ENCODE measurements at places on chromosomes 7 and 10.

- DNase-seq: no peak
These were observed 112.2 kb downstream of the CYTH3 start for GRCh38 chr7:6160191-6160623.

- no peak for DNase-seq
These were observed 300.3 kb downstream of the ADK start for GRCh38 chr10:74451127-74451829.

DNA sequence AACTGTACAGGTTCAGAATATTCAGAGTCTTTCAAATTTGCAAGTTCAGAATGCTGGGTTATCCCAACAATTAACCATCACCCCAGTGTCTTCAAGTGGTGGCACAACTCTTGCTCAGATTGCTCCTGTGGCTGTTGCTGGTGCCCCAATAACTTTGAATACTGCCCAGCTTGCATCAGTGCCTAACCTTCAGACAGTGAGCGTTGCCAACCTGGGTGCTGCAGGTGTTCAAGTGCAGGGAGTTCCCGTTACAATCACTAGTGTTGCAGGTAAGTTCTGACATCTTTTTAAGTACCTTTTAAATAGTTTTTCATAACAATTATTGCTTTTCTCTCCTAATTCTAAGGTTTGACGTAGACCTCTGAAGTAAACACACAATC, 2.7 kb downstream of the SP4 start:
- DNase-seq: no peak

GRCh38 chr7:149664666-149665065, 108.7 kb downstream of the ZNF467 start:
- no peak for DNase-seq

DNA sequence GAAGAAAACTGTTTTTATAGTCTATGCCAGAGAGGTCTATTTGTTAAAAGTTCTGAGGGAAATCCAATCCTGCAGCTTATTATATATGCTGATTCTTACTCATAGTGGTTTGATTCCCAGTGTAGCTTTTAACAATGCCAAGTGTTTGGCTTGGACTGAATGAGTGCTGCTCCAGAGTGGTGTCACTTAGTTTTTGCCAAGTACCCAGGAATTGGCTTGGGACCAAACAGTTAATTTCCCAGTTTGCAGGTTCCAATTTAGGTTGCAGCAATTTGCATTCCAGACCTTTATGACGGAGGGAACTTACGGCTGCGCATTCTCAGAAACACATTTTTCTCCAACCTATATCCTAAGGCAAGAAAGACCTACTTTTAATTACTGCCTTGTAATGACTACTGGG, 32.4 kb downstream of the NSUN6 start:
- no peak for DNase-seq

DNA sequence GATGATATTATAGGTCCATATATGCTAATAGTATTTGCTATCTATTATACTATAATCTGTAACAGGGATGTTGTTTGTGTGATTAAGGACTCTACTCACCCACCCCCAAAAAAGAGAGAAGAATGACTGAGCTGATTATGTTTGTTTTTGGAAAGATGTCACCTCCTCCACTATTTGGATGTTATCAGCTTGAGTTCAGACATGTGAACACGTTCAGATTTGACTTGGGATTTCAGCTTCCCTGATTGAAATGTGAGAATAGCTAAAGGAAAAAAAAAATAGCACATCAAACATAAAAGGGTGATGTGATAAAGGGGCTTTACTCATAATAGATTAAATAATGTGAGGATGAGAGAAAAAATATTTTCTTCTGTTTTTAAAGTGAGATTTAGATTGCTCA, 81.2 kb downstream of the VTI1A start:
- no peak for DNase-seq

DNA sequence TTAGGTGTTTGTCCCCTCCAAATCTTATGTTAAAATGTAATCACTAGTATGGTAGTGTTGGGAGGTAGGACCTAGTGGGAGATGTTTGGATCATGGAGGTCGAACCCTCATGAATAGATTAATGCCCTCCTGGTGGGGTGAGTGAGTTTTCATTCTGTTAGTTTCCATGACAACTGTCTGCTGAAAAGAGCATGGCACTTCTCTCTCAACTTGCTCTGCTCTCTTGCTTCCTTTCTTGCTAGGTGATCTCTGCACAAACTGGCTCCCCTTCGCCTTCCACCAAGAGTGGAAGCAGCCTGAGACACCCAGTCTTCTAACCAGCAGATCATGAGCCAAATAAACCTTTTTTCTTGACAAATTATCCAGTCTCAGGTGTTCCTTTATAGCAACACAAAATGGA, 853.9 kb downstream of the SORCS1 start:
- no peak for DNase-seq

- no peak for DNase-seq
These were observed 81.4 kb upstream of the CAPZA2 start for GRCh38 chr7:116780966-116781365.

DNA sequence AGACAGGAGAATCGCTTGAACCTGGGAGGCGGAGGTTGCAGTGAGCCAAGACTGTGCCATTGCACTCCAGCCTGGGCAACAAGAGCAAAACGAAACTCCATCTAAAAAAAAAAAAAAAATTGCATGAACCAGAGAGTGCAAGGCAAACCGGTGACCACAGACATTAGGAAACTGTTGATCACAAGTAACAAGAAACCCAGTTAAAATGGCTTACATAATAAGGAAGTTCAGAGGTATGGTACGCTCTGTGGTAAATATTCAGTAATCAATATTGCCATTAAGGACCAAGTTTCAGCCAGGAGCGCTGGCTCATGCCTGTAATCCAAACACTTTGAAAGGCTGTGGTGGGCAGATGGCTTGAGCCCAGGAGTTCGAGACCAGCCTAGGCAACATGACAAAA, 9.2 kb upstream of the NT5C2 start:
- no peak for DNase-seq

DNA sequence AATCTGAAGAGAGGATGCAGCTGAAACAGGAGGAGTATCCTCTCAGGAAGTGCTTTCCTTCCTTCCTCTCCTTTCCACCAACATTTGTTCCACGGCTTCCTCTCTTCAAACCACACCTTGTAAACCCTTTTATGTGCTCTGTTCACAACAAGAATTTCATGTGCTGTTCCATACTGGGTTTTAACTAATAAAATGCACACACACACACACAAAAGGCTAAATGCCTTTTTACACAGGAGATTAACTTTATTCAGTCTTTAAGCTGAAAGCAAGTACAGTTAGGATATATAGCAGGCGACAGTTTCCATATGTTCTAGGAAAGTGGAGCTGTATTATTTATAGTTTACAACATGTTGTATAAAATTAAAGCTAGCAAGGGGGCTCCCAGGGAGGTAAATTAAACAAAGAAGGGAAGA, 106.7 kb downstream of the REEP3 start:
- no peak for DNase-seq

DNA sequence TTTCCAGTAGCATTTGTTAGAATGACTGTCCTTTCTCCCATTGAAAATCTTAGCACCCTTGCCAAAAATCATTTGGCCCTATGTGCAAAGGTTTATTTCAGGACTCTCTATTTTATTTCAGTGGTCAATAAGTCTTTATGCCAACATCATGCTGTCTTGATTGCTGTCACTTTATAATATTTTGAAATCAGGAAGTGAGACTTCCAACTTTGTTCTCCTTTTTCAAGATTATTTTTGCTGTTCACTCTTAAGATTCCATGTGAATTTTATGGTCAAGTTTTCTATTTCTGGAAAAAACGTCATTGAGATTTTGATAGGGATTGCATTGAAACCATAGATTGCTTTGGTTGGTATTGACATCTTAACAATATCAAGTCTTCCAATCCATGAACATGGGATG, 65.1 kb downstream of the PAXIP1 start:
- no peak for DNase-seq

DNA sequence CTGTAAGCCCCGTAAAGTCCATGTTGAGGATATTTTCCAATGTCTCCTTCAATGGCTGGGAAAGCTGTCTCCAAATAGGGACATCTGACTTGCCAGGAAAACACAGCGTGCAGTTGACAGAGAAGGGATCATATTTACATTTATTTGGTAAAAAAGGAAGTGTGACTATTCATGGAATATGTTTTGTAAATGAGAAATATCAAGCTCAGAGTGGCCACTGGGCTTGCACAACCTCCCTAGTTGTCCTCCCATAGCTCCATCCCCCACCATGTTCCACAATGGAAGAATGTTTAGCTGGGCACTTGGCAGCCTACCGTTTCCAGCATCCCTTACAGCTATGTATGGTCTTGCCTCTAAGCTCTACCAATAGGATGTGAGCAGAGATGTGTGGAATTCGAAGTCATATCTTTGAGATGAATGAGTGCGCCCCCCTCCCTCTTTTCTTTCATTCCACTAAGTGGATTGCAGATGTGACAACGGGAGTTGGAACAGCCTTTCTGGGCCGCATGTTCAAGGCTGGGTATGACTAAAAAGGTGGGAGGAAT, 306.6 kb upstream of the ZMIZ1 start:
- DNase-seq: no peak

- DNase-seq: no peak
These were observed 291.4 kb downstream of the TNS3 start for GRCh38 chr7:47290466-47290865.

- no peak for DNase-seq
These were observed 43.2 kb upstream of the LRGUK start for GRCh38 chr7:134083766-134084487.

DNA sequence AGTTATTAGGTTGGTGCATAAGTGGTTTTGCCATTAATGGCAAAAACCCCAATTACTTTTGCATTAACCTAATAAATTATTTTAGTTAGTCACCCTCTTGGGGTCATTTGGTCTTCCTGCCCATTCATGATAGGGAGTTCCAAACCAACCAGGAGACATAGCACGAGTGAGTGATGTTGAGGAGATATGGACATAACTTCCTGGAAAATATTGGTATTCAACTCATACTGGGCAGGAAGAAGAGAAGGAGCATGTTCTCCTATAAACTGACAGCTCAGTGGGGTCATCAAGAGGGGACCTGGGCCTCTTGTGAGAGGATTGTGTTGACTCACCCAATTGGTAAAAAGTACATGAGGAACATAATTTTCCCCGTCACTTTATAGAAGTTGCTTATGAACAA, 23.7 kb downstream of the SPAG6 start:
- DNase-seq: no peak

DNA sequence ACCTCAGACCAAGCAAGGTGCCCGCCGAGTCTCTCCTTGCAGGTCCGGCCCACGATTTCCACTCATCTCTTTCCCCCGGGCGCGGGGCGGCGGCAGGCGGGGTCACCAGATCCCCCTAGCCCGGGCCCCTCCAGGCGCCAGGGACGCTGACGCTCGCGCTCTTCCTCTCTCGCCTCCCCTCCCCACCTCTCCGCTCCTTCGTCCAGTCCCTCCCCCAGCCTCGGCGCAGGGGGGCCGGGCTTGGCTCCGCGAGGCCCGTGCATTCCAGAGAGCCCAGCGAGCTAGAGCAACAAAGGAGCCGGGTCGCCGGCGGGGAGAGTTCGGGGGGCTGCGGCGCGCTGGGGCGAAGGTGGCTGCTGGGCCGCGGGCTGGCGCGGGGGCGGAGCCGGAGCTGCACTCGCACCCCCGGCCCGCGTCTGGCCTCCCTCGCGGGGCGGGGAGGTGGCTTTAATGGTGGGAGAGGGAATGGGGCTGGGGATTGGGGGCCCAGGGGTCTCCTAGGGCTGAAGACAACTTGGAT, at the start of gene SMO:
Gene SMO, plus strand, starts transcription at position 262 of the 520 bp plus-strand sequence. CDS start 519 bp downstream, outside the sequence.
- no peak for DNase-seq

- no peak for DNase-seq
These were observed 203.1 kb upstream of the PDE1C start for GRCh38 chr7:32273297-32273696.

DNA sequence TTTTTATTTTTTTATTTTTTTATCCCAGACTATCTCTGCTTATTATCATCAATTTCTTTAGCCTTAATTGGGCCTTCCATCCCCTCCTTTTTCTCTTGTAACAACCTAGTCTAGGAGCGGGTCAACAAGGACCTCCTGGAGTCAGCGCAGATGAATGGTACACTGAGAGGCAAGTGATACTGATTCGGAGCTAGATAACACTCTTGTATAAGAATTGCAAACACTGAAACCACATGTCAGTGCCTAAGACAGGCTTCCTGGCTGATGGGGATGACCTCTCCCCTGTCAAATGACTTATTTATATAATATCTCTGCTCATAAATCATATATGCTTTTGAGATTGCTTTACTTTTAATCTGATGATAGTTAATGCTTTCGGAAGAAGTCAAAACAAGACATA, 22.7 kb downstream of the BPGM start:
- no peak for DNase-seq

- DNase-seq: no peak
These were observed 18.7 kb downstream of the MMP21 start for GRCh38 chr10:125756853-125757487.

GRCh38 chr7:78792006-78792405, 661.5 kb downstream of the MAGI2 start:
- DNase-seq: no peak

DNA sequence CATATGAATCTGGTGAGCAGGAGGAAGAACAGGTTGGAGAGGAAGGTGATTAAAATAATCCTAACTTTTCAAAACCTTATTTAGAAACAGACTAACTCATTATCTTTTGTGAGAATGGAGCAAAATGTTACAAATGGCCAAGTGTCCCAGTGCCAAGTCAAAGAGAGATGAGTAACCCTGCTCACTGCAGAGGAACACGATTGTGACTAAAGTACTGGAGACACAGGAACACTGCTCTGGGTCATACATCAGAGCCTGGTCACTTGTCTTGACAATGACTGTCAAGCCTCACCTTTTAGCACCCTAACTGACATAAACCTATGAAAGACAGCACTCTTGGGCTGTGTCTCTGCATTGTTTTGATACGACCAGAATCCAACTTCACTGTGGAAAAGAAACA, 108.8 kb downstream of the SGMS1 start:
- DNase-seq: no peak

- DNase-seq: no peak
These were observed 43.3 kb downstream of the ETV1 start for GRCh38 chr7:13946181-13946580.

GRCh38 chr10:47182934-47183703, 116.9 kb upstream of the GDF10 start:
- no peak for DNase-seq

DNA sequence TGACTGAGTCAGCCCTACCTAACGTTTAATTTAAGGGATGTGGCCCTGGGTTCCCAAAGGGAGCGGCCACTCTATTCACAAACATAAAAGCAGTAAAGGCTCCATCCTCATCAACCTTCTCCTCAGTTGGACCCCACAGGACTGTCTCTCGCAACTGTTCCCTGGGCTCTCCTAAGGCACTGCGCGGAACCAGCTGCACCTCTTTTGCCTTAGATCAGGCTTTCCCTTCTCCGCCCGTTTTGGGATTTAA, 689 bp upstream of the GTPBP4 start:
- no peak for DNase-seq

GRCh38 chr10:43699516-43699915, 50.8 kb upstream of the ZNF32 start:
- DNase-seq: no peak

GRCh38 chr7:21281193-21281592, 146.7 kb upstream of the SP4 start:
- no peak for DNase-seq

GRCh38 chr10:17214971-17215781, 12.9 kb upstream of the VIM start:
- DNase-seq: no peak
